Aortic smooth muscle cell (primary cell): ENCODE measurements at places on chromosomes 1 and 21. TPM values are rescaled to one million over a fixed set of nuclear protein-coding genes. Genes with fewer than 3 reads are reported as not detected.

Gene AQP10
- under 0.01 and 0.06 TPM in 2 replicates for total RNA-seq

Gene CELA2B
- total RNA-seq, result 0.13 TPM in 1 of 2 replicates, not detected in the other

Gene PEX11B
- total RNA-seq, result 31.0 and 31.4 TPM in 2 replicates

Gene TESK2
- total RNA-seq, result 1.6 and 2.9 TPM in 2 replicates
